T-helper 17 cell (primary cell): ENCODE measurements at places on chromosomes 12 and 14. TPM values are rescaled to one million over a fixed set of nuclear protein-coding genes. Genes with fewer than 3 reads are reported as not detected.

DNA sequence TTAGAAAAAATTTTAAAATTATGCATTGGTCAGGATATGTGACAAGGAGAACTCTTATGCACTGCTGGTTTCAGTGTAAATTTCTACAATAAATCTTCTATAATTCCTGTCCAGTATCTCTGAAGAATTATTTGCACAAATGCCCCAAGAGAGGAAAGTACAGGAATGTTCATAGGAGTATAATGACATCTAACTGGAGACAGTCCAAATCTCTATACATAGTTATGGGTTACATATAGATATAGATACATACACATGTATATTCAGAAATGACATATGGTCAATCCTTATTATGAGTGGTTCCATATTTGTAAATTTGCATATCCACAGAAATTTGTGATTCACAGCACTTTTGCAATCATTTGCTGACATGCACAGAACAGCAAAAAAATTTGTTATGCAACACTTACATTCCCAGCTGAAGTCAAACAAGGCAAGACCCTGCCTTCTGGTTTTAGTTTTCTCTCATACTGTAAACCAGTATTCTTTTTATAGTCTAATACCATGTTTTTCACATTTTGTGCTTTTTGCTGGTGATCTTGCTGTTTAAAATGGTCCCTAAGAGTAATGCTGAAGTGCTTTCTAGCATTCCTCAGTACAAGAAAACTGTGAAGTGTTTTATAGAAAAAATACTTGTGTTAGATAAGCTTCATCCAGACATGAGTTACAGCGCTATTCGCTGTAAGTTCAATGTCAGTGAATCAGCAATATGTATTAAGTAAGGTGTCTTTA is 103.8 kb downstream of the SLC16A7 start:
- H3K4me3 ChIP-seq, result no peak overlapping the region
- no peak for DNase-seq
- H3K4me1 ChIP-seq, result peaks cover 10% of the 10 kb centered on the region
- H3K27me3 ChIP-seq, result no peaks in the 10 kb centered on the region

DNA sequence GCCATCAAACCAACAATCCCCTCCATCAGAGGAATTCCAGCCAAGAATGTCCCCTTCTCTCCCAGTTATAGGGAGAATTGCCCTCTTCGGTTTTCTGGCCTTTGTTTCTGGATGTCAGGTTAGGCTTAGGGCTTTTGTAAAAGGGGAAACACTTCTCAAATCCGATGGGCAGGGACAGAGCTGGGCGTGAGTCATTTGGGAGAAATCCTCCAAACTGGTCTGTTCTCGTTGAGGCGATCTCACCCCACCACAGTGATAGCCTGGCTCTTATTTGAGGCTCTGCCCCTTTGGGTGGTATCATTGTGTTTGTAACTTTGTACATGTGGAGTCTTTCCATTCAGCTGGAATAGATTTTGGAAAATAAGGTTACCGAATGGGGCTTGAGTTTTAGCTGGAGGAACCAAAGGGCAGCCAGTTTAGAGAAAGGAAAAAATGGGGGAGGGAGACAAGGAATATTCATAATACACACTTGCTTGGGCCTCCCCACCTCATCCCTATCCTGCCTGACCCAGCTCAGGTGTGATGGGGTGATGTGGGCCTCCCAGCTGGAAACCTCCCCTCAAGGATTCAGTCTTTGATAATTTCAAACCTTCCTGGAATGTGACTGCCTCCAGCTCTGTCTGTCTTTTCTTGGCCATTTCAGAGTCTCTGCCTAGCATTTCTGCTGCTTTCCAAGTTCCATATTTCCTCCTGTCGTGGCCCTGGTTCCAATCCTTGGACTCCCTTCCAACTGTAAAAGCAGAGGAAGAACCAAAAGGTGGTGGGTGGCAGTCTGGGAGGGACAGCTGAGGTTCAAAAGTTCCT is 7.5 kb downstream of the HOXC4 start:
- peaks cover 86% of the 10 kb centered on the region for H3K27me3 ChIP-seq
- H3K27ac ChIP-seq, result no peak overlapping the region
- DNase-seq, result no peak
- no peak overlapping the region for H3K4me3 ChIP-seq
- H3K4me1 ChIP-seq, result no peaks in the 10 kb centered on the region

GRCh38 chr14:75096959-75097358 is 27.5 kb downstream of the ZC2HC1C start:
- H3K27me3 ChIP-seq, result no peaks in the 10 kb centered on the region
- DNase-seq, result no peak
- H3K27ac ChIP-seq, result no peak overlapping the region
- H3K36me3 ChIP-seq, result peaks cover 22% of the 10 kb centered on the region
- no peak overlapping the region for H3K4me3 ChIP-seq

DNA sequence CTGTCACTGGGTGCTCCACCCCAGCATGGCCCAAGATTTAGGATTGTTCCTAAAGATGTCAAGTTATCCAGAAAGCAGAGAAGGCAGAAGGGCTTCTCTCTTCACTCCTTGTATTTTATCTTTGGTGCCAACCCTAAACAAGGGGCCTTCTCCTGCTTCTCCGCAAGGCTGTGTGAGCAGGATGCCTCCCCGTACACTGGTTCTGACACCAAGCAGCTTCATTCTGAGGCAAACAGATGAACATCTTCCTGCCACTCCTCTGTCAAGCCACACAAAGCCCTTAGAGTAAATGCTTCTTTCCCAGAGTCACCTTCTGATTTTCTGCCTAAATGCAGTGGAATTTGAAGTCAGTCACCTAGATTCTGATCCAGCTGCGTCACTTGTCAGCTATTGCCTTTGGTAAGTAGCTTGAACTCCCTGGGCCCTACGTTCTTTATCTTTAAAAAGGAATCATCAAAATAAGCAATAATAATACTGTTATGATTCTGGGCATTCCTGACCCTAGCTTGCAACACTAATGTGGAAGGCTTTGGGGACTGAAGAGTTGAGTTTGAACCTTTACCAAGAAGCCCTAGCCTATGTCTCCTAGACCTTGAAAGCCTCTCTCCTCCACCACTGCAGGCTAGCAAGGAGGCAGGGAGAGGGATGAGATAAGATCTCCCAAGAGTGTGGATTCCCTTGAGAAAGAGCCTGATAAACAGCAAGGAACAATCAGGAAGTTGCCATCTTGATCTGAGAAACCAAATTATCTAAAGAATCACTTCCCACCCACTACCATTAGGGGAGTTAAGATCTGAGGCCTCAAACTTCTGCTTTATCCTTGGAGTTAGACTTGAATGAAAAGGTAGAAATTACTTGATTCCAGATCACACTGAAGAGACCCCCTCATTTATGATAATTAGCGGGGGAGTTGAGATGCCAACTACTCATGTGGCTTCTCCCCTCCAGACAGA is 5.7 kb downstream of the KRT73 start:
- H3K27me3 ChIP-seq, result peaks cover 37% of the 10 kb centered on the region
- no peak for DNase-seq
- peaks cover 36% of the 10 kb centered on the region for H3K4me1 ChIP-seq
- peaks cover 2% of the 10 kb centered on the region for H3K36me3 ChIP-seq

GRCh38 chr14:101121508-101122139 is 218.1 kb upstream of the RTL1 start:
- H3K36me3 ChIP-seq, result no peaks in the 10 kb centered on the region
- DNase-seq, result no peak
- H3K27me3 ChIP-seq, result peaks cover 50% of the 10 kb centered on the region
- peaks cover 9% of the 10 kb centered on the region for H3K4me1 ChIP-seq
- H3K27ac ChIP-seq, result peak overlapping the region; percentile 77
- H3K4me3 ChIP-seq, result no peak overlapping the region

GRCh38 chr14:102591372-102591943 is 991 bp upstream of the RCOR1 start:
- peak; percentile 13 for DNase-seq
- peaks cover 18% of the 10 kb centered on the region for H3K4me1 ChIP-seq
- no peaks in the 10 kb centered on the region for H3K36me3 ChIP-seq
- H3K4me3 ChIP-seq, result peak overlapping the region; percentile 89

DNA sequence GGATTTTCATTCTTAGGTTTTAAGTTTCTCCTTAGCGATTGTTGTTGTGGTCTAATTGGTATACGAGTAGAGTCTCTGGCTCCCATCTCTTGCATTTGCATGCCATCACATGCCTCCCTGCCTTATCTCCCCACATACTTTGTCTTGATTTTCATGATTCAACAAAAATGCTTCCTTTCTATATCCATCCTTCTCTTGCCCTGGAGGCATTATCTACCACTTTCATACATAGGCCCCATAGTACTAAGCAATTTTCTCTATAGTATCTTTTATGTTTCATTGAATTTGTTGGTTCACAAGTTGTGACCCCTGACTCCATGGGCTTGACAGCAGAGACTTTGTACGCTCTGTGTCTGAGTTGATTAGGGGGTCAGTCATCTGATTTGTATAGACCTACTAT is 226.1 kb downstream of the ACSS3 start:
- no peaks in the 10 kb centered on the region for H3K36me3 ChIP-seq
- no peaks in the 10 kb centered on the region for H3K4me1 ChIP-seq
- DNase-seq, result no peak

C1S gene
- total RNA-seq, result 2.9 TPM

TBC1D30 gene
- 0.20 TPM for total RNA-seq

SERPINA3 gene
- not detected for total RNA-seq

RPL10L gene
- total RNA-seq, result not detected
